ENCODE measurements at places on chromosomes 3 and 15.

GRCh38 chr15:80710635-80711554, 15.8 kb downstream of the ABHD17C start:
- DNase-seq, result no peak

DNA sequence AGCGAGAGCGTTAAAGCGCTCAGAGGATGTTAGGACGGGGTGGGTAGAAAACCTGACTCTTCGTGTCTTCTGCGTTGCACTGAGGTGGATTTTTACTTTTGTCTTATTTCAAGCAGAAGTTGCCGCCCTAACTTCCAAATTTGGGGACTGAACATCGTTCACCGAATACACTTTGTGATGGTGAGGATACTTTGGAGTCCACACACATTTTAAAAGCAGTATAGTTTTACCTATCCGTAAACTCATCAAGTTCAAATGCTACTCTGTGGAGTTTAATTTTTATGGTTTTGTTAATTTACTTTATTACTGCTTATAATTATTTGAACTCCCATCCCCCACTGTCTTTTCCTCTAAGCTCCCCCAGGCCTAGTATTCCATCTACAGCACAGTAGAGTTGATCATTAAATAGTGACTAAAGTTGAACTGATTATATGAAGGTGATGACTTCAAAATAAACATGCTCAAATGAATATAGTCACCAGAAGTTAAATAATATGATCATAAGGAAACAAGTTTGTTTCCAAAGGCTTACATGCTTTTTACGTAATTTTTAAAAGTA, 617 bp upstream of the EOGT start:
- DNase-seq, result no peak

GRCh38 chr3:72633121-72633520, 215.1 kb downstream of the SHQ1 start:
- no peak for DNase-seq

DNA sequence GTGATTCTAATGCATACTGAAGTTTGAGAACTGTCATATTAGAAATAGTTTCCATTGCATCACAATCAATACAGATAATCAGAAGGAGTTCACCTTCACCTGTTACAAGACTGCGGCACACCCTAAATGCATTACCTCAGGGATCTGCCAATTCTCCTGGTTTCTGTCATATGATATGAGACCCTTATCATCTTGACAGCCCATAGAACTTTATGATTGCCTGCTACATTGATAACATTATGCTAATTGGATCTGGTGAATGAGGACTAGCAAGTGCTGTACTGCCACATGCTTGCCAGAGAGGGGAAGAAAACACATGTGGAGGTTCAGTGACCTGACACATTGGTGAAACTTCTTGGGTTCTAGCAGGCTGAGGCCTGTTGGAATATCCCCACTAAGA, 41.4 kb downstream of the FAH start:
- DNase-seq, result no peak

DNA sequence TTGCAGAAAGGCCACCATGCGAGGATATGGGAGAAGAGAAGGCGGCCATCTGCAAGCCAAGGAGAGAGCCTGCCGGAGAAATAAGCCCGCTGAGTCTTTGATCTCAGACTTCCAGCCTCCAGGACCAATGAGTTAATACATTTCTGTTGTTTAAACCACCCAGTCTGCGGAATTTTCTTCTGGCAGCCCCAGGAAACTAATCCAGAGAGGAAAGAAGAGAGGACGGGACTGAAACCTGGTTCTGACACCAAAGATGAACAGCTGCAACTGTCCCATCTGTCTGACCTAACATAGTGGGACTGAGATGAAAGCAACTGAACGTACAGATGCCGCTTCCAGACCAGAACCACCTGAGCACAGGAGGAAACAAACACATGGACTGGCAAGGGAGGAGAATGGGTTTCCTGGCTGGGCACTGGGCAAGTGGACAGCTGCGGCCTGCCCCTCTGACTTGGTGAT, 32.3 kb downstream of the VGLL4 start:
- DNase-seq, result no peak

DNA sequence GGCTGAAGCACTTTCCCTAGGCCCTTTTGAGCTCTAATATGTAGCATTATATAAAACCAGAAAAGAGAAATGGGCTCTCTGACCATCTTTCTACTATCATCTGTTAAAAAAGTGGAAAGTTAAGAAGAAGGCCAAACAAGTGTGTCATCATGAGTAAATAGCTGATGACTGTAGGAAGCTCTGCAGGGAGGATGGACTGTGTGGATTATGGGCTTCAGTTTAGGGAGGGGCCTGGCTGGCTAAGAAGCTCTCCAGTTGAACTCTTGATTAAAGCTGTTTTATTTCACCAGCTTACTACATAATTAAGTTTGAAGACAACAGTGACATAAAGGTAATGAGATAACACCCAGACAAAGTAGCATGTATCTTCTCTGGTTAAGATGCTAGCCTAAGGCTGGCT, 30.6 kb downstream of the INTS14 start:
- no peak for DNase-seq

- no peak for DNase-seq
Observed at GRCh38 chr15:76954744-76955143, 23.2 kb downstream of the RCN2 start.

DNA sequence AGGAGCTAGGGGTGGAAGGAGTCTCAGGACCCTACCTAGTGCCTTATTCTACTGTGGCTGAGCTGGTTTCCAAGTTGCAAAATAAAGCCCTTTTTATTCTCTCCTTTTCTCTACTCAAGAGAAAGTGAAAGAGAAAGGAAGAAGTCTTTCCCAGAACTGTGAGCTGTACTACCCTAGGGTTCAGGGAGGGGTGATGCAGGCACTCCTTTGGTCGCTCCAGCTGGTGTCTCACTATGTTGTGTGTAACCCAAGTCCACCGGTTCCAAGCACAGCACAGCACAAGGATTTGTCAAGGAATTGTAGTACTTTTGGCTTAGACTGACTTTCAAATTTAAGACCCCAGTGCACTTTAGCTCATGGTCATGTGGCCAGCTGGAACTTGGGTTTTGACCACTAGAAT, 1721.7 kb downstream of the OTOL1 start:
- no peak for DNase-seq

- no peak for DNase-seq
Observed at GRCh38 chr3:131282967-131283366, 98.6 kb upstream of the NUDT16 start.

GRCh38 chr3:145900056-145900829, 260.7 kb downstream of the PLOD2 start:
- DNase-seq, result no peak

- DNase-seq, result no peak
Observed at GRCh38 chr15:71458089-71458660, 342.9 kb downstream of the THSD4 start.

DNA sequence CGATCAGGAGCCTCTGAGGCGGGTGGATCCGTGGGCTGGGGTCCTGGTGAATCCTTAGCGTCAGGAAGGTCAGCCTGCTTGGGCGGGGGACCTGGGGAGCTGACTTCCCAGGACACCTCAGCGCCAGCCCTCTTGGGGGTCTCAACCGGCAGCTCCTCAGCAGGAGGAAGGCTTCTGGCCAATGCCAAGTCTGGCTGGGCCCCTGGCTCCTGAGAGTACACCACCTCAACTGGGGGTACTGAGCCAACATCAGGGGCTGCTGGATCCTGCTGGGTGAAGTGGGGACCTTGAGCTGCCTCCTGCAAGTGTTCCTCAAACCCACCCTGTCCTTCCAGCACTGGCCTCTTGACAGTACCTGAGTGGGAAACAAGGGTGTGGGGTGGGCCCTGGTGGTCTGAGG, 3.1 kb downstream of the PRRT3 start:
- DNase-seq, result no peak

GRCh38 chr3:80261082-80261481, 493.3 kb upstream of the ROBO1 start:
- no peak for DNase-seq

GRCh38 chr15:99424978-99425656, 140.7 kb upstream of the MEF2A start:
- DNase-seq, result peak; percentile 22

- DNase-seq, result no peak
Observed at GRCh38 chr3:170520996-170521395, 64.9 kb downstream of the SLC7A14 start.

- no peak for DNase-seq
Observed at GRCh38 chr3:143571548-143571947, 276.7 kb downstream of the SLC9A9 start.

- DNase-seq, result no peak
Observed at GRCh38 chr3:173920386-173920785, 522.8 kb downstream of the NLGN1 start.

- DNase-seq, result no peak
Observed at GRCh38 chr3:42451546-42452230, 41.3 kb upstream of the LYZL4 start.

- no peak for DNase-seq
Observed at GRCh38 chr3:177589911-177590381, 392.7 kb upstream of the TBL1XR1 start.

DNA sequence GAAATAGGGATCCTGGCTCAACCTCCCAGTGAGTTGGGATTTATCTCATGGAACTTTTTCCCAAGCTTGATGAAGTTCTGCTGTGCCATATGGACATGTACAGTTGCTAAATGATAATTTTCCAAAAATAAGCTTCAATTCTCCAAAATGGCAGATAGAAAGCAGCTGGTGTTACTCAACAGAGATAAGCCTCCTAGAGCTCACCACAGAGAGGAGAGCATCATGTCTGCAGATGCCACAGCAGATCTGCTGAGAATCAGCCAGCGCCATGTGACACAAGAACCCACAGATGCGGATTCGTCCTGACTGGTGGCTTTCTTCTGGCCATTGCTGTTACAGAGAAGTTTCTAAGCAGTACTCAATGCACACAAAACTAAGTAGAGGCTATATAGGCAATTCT, 50.6 kb downstream of the AGTR1 start:
- DNase-seq, result no peak

- no peak for DNase-seq
Observed at GRCh38 chr15:57827021-57827420, 120.5 kb downstream of the POLR2M start.

- peak; percentile 10 for DNase-seq
Observed at GRCh38 chr3:126197854-126198584, 17.6 kb upstream of the ALDH1L1 start.

GRCh38 chr15:44147636-44148035, 47.4 kb downstream of the FRMD5 start:
- no peak for DNase-seq

DNA sequence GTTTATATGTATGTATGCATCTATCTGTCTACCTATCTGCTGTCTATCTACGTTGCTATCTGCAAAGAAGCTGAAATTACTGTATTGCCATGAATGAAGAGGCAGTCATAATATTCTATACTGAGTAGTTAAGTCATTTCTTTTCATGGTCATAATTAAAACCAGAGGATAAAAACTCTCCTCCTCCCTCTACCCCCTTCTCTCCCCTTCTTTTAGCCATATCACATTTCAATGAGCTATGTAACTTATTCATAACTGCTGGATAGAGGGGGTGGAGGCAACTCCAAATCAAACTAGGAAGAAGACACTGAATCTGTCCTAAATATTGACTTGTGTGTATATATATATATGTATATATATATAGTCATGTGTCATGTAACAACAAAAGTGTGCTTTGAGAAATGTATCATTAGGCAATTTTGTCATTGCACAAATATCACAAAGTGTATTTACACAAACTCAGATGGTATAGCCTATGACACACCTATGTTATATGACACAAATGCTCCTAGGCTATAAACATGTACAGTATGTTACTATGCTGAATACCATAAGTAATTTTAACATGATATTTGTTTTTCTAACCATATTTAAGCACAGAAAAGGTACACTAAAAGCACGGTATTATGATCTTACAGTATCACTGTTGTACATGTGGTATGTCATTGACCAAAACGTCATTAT, 229.7 kb upstream of the KCNMB2 start:
- no peak for DNase-seq

GRCh38 chr15:101142711-101143110, 109.1 kb downstream of the CHSY1 start:
- DNase-seq, result no peak

- no peak for DNase-seq
Observed at GRCh38 chr3:33665294-33665693, 52.8 kb downstream of the CLASP2 start.

GRCh38 chr15:34018021-34018645, 20.9 kb downstream of the AVEN start:
- DNase-seq, result no peak

GRCh38 chr3:197564097-197564843, 8.5 kb upstream of the BDH1 start:
- no peak for DNase-seq

DNA sequence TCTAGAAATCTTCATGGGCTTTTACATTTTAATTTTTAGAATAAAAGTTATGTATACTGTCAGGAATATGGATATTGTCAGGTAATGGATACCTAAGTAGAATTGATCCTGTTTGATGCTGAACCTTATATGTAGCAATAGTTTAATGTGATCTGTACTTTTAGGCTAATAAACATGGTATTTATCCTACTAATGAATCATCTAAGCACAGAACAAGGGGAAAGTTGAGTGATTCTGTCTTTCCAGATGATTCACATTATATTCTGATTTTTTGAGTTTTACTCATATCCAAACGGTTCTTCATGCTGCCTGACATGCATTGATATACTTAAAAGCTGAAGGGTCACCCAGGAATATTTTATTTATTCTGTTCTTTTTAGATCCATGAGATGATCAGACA, 34.5 kb downstream of the FANCI start:
- DNase-seq, result no peak

GRCh38 chr15:99455789-99456160, 110.0 kb upstream of the MEF2A start:
- no peak for DNase-seq

DNA sequence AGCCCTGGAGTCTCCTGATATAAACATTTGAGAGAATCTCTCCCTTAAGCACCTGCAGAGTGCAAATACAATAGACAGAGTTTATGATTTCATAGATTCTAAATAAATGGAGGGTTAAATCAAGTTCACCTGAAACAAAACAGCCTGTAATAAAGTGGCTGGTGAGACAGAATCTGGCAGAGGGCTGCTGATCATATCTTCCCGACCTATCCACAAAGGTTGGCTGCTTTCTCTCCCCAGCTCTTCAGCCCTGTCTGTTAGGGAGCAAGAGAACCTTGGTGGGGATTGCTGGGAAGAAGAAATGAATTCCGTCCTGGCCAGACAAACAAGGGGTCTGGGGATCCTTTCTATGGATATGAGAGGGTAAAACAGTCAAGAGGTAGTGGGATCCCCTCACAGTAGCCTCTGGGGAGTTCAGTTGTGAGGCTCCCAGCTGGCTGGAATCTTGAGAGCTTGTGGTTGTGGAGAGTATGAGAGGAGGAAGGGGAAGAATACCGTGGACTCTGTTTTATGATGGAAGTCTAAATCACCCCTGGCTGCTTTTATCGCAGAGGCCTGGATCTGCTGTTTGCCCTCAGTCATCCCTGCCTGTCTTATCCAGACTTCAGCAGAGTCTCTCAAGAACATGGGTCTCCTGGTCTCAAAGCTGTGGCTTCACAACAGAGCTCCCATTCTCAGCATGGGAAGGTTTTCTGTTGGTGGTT, 451.3 kb downstream of the NTRK3 start:
- DNase-seq, result no peak

- no peak for DNase-seq
Observed at GRCh38 chr3:149894205-149894604, 76.5 kb downstream of the PFN2 start.

GRCh38 chr3:191387441-191388077, 57.2 kb upstream of the UTS2B start:
- no peak for DNase-seq
